ENCODE measurements at places on chromosomes 3 and 15. TPM values are rescaled to one million over a fixed set of nuclear protein-coding genes. Genes with fewer than 3 reads are reported as not detected.
A peak's percentile ranks its signal among the peaks of the same experiment; 100 is the strongest.

DNA sequence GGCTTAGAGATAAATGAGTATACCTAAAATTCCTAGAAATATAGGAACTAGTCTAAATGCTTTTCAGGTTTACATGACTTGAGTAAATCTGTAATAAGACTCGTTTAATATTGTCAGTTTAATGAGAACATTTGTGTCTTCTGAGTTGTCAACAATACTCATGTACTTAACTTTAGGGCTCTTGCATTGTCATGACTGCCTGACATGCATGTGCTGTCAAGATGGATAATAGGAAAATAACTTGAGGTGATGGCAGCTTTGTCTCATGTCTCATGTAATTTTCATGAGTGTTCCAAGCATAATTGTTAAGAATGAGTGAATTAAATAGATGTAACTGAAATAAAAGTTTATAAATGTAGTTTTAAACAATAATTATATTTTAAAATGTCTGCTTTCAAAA lies 45.1 kb upstream of the EIF1B start:
- H3K27me3 ChIP-seq, result no peaks in the 10 kb centered on the region
- no peak overlapping the region for H3K27ac ChIP-seq
- no peak for DNase-seq
- no peak overlapping the region for H3K4me3 ChIP-seq

- H3K4me3 ChIP-seq, result no peak overlapping the region
- H3K36me3 ChIP-seq, result no peaks in the 10 kb centered on the region
- no peak overlapping the region for H3K27ac ChIP-seq
- DNase-seq, result peak; percentile 63
- no peaks in the 10 kb centered on the region for H3K27me3 ChIP-seq
These were observed 2.8 kb downstream of the ADAMTS17 start for GRCh38 chr15:100338971-100339444.

The MAN2C1 gene
- 63.7 TPM for total RNA-seq

The RARB gene
- total RNA-seq, result 0.59 TPM

The ROBO1 gene
- total RNA-seq, result 0.51 TPM

All from pancreas (tissue), 10 donors.